ENCODE measurements at places on chromosomes 1 and 21.

GRCh38 chr1:1462318-1462966 lies 9.1 kb upstream of the ATAD3B start:
- DNase-seq, result no peak

DNA sequence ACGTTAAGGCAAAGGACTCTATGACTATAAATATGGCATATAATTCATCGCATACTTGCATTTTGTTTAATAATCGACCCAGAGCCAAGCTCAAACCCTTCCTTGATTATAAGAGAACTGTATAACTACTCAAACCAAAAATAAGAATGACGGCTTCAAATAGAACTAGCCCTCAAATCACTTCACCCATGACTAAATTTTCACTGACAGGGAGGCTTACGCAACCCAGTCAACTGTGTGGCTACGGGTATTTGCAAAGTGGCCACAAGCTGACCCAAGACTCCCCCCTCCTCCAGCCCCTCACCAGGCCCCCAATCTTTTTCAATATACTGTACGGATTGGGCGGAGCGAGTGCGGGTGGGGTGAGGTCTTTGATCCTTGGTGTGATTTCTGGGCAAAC lies 268.3 kb downstream of the ASTN1 start:
- DNase-seq, result no peak

DNA sequence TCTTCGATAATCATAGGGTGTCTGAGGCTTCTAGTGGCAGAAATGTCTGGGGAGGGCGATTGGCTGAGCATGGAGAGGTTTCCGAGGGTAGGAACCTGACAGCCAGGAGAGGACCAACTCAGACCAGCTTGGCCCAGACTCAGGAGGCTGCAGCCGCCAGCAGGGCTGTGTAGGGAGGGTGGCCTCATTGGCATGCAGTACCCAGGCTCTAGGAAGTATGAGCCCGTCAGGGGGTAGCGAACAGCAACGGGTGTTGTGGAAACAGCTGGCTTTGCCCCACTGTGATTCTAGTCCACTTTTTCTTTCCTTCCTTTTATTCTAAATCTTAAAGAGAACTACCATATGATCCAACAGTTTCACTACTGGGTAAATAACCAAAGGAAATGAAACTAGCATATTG lies 103.3 kb downstream of the DIRAS3 start:
- no peak for DNase-seq

GRCh38 chr1:148263128-148263905 lies 111.2 kb upstream of the NBPF11 start:
- DNase-seq, result peak; percentile 96

- DNase-seq, result no peak
Observed at GRCh38 chr1:233252441-233252840, 43.1 kb downstream of the PCNX2 start.

DNA sequence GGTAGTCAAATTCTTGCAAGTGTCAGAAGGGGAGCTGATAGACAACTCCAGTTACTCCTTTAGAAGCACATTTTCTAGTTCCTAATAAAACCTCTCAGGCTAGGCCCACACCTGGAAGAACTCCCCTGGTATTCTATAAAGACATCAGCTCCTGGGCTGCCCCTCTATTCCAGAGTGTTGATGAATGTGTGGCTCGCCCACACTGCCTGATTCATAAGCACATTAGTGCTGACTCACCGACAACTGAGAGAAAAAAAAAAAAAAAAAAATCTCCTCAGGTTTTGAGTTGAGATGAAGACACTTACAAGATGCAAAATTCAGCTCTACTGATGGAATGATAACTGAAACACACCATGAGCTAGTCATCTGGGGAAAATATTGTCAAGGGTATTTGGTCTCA lies 188.1 kb downstream of the TNR start:
- DNase-seq, result no peak

DNA sequence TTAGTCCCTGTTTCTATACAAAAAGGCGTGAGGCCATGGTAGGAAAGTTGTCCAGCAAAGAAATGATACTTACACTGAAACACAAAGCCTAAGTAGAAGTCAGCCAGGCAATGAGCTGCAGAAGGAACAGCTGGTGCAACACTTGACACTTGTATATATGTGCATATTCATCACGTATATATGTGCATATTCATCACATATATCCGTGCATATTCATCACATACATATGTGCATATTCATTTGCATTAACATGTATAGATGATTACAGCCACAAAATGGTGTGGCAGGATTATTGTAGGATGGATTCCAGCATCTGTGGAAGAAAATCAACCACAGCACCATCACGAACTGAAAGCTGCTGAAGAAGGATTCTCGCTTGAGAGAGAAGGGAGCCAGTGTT lies 189.0 kb upstream of the RGS18 start:
- DNase-seq, result no peak

GRCh38 chr1:93013145-93014065 lies 52.1 kb upstream of the DIPK1A start:
- no peak for DNase-seq

- no peak for DNase-seq
Observed at GRCh38 chr1:116133696-116134475, 22.7 kb downstream of the MAB21L3 start.

DNA sequence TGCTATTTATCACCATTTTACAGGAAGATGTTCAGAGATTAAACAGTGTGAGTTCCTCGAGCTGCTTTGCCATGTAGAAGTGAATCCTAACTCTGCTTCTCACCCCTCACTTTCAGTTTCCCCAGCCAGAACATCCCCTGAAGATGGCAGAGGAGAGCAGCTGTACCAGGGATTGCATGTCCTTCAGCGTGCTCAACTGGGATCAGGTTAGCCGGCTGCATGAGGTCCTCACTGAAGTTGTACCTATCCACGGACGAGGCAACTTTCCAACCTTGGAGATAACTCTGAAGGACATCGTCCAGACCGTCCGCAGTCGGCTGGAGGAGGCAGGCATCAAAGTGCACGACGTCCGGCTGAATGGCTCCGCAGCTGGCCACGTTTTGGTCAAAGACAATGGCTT lies 16.9 kb downstream of the TENT5C start:
- no peak for DNase-seq

DNA sequence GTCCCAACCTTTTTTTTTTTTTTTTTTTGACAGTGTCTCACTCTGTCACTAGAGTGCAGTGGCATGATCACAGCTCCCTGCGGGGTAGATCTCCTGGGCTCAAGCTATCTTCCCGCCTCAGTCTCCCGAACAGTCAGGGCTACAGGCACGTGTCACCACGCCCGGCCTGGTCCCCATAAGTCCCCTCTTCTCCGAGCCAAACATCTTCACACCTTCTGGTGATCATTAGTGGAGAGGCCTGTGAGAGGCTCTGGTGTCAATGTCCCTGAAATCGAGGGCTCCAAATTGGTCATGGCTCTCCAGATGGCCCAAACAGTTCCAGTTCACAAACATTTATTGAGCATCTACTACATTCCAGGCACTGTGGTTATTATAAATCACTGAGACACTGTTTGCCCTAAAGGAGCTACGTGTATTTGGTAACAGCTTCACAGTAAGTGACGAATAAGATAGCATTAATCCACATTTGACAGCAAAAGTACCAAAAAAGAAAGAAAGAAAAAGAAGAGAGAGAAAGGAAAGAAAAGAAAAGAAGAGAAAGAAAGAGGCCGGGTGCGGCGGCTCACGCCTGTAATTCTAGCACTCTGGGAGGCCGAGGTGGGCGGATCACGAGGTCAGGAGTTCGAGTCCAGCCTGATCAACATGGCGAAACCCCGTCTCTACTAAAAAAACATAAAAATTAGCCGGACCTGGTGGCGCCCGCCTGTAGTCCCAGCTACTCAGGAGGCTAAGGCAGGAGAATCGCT lies 867 bp upstream of the TIMM17A start:
- no peak for DNase-seq

DNA sequence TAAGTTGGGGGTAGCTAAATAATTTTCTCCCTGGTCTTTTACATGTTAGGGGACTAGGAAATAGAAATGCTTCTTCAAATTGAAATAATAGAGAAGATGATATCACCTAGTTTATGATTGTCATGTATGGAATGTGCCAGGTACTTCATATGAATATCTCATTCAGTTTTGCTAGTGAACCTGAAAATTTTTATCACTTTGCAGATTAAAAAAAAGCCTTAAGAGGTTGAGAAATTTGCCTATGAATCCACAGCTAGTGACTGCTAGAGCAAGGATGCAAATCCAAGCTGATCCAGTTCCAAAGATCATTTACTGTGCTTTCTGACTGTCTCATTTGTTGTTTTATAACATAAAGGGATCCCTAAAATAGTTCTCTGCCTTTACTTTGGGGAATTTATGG lies 24.7 kb downstream of the RNF2 start:
- no peak for DNase-seq

DNA sequence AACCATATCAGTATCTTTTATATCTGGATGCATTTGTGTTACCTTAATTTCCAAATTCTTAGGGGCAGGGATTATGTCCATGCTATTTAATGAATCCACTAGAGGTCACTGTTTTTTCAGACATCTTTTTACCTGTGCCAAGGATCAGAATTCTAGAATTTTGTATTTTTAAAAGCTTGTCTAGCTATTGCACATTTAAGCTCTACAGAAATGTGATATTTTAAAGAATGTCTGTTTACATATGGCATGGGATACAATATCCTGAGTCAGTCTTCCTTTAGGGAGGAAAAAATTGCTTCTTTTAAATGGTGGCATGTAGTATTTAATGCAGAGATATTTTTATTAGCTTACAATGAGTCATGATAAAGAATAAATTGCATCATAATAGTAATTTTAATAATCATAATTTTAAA lies 11.3 kb downstream of the RPAP2 start:
- DNase-seq, result no peak

DNA sequence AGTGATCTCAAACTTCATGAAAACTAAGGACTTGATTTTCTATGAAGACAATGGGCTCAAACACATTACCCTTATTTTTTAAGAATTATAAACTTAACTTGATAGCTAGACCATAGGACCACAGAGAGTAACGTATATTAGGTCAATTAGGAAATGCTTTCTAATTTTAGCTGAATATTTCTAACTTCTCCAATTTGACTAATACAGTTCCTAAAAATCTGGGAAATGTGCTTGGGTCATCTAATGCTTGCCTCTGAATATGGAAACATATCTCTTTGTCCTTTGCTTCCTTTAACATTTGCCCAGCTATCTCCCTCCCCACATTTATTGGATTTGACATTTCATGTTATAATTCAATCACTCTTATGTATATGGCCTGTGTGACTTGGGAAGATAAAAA lies 141.4 kb downstream of the LHX8 start:
- DNase-seq, result no peak

- DNase-seq, result no peak
Observed at GRCh38 chr1:53129891-53130597, 12.4 kb downstream of the SLC1A7 start.

GRCh38 chr1:26277261-26277661 lies 2.6 kb upstream of the SH3BGRL3 start:
- DNase-seq, result no peak

DNA sequence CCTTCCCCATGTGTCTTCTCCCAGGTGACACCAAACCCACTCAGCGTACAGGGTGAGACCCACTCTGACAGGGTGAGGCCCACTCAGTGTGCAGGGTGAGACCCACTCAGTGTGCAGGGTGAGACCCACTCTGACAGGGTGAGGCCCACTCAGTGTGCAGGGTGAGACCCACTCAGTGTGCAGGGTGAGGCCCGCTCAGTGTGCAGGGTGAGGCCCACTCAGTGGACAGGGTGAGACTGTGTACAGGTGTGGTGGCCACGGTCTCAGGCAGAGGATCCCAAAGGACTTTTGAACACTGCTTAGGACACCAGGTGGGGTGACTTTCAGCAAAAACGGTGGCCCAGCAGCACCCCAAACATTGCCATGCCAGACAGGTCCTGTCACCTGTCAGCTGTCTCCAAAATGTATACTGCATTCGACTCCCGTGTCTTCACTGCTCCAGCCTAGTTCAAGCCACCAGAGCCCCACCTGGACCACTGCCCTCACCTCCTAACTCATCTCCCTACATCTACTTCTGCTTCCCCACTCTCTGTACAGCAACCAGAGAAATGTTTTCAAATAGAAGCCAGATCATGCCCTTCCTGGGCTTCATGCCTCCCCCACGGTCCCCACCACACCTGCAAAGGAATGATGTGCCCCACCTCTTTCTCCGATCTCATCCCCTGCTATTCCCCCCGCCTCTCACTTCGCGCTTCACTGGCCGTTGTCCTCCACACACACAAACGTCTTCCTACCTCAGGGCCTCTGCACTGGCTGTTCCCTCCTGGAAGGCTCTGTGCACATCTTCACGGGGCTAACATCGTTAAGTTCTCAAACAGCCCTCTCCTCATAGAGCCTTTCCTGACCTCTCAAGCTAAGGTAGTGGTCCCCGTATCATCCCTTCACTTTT lies 52.1 kb downstream of the ACBD3 start:
- DNase-seq, result no peak

DNA sequence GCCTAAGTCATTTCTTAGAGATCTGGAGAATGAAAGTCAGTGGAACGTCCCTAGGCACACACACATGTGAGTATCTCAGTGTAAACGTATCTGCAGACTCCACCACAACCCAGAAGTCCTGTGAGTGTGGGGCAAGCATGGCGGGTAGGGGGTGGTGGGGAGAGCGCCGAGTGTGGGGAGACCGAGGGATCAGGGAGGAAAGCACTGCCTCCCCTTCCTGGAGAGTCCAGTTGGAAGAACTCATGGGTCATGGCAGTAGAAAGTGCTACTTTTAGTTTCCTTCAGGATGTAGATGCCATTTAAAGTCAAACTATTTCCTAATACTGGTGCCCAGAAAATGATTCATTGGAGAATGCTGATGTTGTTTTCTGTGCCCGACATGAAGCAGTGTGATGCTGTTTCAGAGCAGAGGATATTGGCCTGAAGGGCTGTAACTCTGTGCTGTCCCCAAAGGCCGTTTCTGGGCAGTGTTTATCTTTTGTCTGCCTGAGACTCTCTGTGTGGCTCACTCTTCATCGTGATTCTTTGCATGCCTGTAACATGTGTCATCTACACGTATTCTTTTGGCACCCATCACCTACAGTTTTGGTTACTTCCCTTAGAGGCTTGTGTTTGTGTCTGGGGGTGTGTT lies 45.7 kb upstream of the TSPAN2 start:
- DNase-seq, result no peak

GRCh38 chr1:37890378-37891014 lies 31.1 kb upstream of the MTF1 start:
- DNase-seq, result no peak

DNA sequence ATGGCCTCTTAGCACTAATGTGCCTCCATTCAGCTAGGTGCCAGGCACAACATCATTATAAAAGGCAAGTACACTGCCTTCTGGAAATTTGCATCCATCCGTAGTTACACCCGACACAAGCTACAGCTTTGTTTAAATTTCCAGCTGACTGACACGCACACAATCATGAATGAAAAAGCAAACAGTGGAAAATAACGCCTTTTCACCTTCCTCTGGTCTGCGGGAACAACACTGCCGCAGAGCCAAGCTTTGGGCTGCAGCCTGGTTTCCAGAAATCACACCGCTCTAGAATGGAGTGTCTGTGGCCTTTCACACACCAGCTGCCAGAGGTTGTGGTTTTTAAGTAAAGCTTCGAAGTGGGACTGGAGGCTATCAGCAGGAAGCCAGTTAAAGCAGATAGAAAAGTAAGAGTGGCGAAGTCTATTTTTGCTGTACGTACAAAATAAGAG lies 142.8 kb upstream of the COA6 start:
- no peak for DNase-seq

- DNase-seq, result peak; percentile 55
Observed at GRCh38 chr1:26282401-26282918, 2.6 kb downstream of the SH3BGRL3 start.
